ENCODE measurements at places on chromosomes 12 and 14.

DNA sequence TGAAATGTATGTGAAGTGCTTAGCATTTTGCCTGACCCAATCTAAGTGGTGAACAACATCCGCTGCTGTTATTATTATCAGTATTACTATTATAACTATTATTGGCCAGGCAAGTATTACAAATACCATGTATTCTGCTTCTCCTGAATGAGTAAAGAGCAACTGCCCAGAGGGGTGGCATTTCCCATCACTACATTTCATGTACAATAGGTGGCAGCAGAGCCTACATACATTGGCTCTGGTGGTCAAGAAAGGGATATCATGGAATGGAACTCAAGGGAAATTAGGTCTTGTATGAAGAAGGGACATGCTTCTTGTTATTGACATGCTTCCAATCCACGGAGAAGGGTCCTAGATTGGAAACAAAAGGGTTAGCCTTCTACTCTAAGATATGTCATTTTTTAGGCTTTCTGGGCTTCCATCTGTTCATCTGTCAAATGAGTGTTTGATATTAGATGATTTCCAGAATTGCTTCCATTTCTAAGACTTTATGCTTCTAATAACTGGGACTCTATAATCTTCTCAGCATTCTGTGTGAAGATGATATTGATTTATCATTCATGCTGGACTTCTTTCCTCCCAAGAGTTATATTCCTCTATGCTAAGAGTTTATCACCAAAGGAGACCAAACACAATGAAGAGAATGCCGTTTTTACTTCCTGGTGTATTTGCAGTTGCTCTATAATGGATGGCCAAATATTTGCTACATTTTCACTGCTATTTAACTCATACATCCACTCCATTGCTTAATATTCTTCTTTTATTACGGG lies 239.1 kb downstream of the SSPN start:
- peak; percentile 62 for DNase-seq

DNA sequence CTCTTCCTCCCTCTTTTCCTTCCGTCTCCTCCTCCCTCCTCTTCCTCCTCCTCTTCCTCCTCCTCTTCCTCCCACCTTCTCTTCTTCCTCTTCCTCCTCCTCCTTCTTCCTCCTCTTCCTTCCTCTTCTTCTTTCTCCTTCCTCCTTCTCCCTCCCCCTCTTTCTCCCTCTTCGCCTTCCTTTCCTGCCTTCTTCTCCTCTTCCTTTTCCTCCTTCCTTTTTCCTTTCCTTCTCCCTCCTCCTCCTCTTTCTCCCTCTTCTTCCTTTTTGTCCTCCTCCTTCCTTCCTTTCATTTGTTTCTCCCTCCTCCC lies 36.0 kb downstream of the MEG3 start:
- DNase-seq, result no peak

DNA sequence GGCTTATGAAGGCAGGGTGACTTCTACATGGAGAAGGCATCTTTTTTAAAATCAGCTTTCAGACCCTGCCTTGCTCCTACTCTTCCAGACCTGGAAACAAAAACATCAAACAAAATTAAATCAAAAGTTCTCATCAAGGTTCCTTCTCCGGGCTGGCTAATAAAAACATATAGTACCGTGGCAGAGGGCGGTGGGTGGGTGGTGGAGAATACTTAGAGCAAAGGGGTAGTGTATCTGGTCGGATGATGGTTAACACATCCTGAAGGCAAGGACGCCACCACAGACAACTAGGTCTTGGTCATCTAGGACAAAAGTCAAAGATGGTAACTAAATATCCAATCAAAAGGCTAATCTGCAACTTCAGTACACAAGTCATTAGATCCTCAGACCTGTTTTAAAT lies 1.8 kb downstream of the DAD1 start:
- DNase-seq, result no peak

- DNase-seq, result no peak
Measured at GRCh38 chr14:26538176-26538575, 59.7 kb downstream of the NOVA1 start.

DNA sequence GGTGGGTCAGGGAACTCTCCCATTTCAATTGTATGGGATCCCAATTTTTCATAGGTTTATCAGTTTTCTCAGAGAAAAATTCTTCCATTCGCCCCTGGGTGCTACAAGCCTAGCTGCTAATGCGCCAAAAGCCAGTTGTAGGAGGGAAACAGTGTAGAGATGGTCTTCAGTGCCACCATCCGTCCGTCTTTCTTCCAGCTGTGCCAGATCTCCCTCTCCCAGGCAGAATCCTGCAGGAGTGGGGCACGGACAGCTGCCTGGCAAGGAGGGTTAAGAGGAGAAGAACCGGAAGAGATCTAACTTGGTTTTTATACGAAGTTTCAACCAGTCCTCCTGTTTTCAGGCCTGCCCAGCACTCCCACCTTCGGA lies 38.9 kb upstream of the FUT8 start:
- DNase-seq, result no peak

DNA sequence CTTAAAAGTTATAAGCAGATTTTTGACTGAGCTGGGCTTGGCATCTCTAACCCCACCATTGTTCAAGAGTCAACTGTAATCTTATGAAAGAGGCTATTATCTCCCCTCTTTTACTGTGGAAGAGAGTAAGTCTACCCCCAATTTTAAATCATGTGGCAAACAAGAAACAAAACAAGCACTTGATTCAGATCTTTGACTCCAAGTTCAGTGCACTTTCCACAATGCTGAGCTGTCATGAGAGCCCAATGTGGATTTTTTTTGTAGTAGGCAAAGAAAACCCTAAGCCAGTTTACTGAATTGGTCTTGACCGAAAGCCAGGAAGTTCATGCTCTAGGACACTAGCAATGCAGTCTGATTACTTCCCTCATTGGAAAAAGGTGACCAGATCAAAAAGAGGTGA lies 306.2 kb downstream of the GALC start:
- no peak for DNase-seq

- no peak for DNase-seq
Measured at GRCh38 chr14:95936041-95936440, 59.4 kb downstream of the TUNAR start.

DNA sequence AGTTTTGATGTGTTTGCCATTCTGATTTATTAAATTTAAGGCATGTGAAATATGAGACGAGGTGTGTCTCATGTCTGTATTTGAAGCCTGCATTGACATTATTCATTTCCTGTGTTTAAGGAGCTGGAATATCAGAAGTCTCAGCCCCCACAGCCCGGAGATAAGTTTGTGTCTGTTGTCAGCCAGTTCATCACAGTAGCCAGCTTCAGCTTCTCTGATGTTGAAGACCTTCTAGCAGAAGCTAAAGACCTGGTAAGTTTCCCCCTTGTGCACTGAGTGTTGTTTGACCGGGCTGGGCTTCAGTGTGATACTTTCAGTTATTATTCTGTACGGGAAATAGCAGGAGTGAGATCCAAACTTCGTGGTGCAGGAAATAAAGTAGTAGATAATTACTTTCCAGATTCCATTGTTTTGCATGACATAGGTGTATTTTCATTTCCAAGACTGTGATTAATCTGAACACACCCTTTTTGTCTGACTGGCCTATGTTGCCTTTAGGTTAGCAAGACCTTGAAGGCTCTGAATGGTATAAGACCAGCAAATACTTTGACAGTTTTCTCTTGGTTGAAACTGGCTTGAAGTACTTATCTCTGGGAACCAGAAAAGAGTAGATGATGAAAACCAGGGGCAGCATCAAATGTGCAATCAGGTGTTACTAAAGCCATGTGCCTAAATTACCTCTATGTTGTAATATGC lies 101.5 kb downstream of the GPR135 start:
- DNase-seq, result no peak
